LoVo (cell line): ENCODE measurements at places on chromosomes 16 and 17.

GRCh38 chr17:33016920-33017319, 25.3 kb downstream of the SPACA3 start:
- no peak for DNase-seq

DNA sequence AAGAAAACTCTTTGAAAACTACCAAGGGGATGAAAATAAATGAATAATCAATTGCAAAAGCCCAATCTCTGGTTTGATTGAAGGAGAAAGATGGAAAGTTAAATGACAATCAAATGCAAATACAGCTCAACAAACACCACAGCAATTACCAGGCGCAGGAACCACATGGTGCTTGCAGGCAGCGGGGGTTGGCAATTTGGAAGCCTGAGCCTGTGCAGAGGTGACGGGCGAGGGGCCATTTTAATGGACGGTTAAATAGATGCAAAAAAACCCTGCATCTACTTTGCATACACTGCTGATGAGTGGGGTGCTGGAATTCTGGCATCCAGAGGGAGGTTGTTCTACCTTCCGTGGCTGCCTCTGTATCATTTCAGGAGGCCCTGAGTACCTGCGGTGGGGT, 4.8 kb upstream of the SEZ6 start:
- no peak for DNase-seq

DNA sequence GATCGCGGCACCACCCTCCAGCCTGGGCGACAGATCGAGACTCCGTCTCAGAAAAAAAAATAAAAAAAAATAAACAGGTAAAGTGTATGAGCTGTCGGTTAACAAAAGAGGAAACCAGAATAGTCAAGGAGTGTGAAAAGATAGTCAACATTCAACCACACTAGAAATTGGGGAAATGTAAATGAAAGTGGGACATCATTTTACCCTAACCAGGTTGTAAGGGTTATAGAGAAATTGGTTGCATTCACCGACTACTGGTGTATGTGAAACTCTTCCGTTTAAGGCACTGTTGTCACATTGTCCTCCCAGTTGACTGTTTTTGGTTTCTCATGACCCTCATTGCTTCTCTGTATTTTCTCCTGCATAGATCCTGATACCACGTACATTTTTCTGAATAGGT, 62.8 kb downstream of the RABEP1 start:
- DNase-seq: no peak

DNA sequence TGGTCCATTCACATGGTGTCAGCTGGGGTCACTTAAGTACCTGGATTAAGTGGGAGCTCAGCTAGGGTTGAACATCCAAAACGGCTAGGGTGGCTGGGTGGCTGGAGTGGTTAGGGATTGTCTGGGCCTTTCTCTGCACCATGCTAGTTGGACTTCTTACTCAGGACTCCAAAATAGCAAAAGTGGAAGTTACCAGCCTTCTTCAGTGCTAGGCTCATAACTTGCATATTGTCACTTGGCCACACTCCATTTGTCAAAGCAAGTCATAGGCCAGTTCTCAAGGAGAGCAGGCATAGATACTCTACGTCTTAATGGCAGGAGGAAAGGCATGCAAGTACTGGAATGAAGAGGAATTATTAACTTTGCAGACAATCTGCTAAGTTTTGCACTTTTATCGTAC, 69.7 kb downstream of the ESRP2 start:
- DNase-seq: no peak

DNA sequence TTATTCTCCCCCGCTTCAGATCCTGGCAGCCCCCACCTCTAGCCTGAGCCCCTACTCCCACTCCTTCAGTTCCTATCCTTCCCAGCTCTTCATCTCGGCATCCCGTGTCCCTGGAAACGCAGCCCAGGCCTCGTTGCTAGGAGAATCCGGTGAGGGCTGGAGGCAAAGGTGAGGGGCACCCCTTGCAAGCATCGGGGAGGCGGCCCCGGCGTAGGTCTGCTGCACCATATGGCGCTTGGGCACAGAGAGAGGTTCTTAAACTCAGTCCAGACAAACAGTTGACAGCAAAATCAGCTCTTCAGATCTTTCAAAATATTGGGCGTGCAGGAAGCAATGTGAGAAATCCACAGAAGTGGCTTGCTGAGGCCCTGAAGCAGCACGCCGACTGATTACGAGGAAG, 15.0 kb downstream of the SLC38A8 start:
- DNase-seq: no peak
